Left renal pelvis (tissue), 4 donors: ENCODE measurements at places on chromosomes 4 and X. TPM values are rescaled to one million over a fixed set of nuclear protein-coding genes. Genes with fewer than 3 reads are reported as not detected.

FDCSP gene
- 1.3 TPM for polyA plus RNA-seq

AMOT gene
- polyA plus RNA-seq = 72.5 TPM

FMR1NB gene
- polyA plus RNA-seq = 0.23 TPM

CHIC1 gene
- 13.8 TPM for polyA plus RNA-seq

UGT2B17 gene
- polyA plus RNA-seq = not detected

AGTR2 gene
- polyA plus RNA-seq = 74.5 TPM

CSN1S1 gene
- not detected for polyA plus RNA-seq

AKAP4 gene
- 0.11 TPM for polyA plus RNA-seq

MAGEB2 gene
- not detected for polyA plus RNA-seq

ARHGEF6 gene
- 12.4 TPM for polyA plus RNA-seq

PPP1R2C gene
- not detected for polyA plus RNA-seq

CTAG2 gene
- not detected for polyA plus RNA-seq

TBC1D1 gene
- 175 TPM for polyA plus RNA-seq

CNOT6L gene
- 31.2 TPM for polyA plus RNA-seq

EVC2 gene
- polyA plus RNA-seq = 8.7 TPM

TCP11X1 gene
- polyA plus RNA-seq = not detected

HPGDS gene
- 5.4 TPM for polyA plus RNA-seq
